ENCODE measurements at places on chromosomes 7 and 10.

- no peak for DNase-seq
These were observed 15.6 kb downstream of the SUFU start for GRCh38 chr10:102519246-102519825.

DNA sequence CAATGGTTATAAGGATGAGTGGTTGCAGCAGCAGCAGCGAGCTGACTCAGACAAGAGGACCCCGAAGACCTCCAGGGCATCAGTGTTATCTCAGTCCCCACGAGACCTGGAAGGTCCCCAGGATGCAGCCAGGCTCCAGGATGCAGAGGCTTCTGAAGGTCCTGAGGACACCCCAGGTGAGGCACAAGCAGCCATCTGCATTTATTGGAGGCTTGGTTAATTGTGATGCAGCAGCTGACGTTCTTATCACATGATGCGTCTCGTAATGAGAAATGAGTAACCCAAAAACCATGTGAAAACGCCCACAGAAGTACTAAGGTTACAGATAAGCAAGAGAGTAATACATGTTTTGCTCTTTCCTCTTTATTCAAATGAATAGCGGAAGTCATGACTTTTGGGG, 17.4 kb downstream of the C7orf57 start:
- DNase-seq, result no peak

GRCh38 chr10:4022473-4022872, 237.5 kb upstream of the KLF6 start:
- DNase-seq, result no peak

DNA sequence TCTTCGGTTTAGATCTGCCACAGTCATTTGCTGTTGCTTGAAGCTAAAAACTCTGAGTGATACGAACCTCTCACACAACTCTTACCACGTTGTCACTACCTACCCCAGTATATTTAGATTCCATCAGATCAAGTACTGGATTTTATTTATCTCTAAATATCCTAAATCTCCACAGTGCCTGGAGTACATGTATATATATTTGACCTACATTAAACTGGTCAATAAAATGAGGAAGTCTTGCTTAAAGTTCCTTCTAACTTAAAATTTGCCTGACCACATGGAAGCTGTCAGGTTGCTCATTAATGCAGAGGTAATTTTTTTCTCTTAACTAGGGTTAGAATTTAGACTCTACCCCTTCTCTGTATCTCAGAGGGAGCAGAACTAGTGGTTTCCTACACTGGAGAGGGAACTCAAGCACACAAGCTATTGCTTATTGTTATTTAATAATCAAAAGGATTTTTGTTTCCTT, 3.1 kb upstream of the MACC1 start:
- no peak for DNase-seq

GRCh38 chr7:91436655-91437054, 172.4 kb downstream of the FZD1 start:
- no peak for DNase-seq

DNA sequence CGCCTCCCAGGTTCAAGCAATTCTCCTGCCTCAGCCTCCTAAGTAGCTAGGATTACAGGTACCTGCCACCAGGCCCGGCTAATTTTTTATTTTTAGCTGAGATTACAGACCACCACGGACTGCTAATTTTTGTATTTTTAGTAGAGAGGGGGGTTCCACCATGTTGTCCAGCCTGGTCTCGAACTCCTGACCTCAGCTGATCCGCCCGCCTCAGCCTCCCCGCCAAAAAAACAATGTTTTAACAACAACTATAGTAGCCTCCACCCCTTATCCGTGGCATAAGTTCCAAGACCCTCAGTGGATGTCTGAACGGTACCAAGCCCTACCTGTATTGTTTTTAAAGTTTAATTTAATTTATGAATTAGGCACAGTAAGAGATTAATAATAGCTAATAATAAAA, 48.2 kb downstream of the GNA12 start:
- DNase-seq, result no peak

DNA sequence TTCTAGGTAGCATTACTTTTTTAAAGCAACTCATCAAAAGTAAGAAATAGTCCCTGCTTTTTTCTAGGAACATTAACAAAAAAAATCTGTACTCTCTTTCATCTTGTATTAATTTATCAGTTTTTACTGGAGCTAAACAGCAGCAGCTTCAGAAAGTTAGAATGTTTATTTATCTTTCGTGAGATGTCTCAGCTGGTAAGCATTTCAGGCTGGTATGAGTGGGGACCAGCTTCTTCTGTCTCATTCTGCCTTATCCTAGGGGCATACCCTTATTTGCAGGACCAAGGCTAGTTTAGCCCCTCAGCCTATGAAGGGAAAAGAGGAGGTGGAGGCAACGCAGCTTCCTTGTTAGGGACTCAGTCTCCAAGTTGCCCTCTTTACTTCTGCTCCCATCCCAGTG, 35.1 kb downstream of the LANCL2 start:
- no peak for DNase-seq

DNA sequence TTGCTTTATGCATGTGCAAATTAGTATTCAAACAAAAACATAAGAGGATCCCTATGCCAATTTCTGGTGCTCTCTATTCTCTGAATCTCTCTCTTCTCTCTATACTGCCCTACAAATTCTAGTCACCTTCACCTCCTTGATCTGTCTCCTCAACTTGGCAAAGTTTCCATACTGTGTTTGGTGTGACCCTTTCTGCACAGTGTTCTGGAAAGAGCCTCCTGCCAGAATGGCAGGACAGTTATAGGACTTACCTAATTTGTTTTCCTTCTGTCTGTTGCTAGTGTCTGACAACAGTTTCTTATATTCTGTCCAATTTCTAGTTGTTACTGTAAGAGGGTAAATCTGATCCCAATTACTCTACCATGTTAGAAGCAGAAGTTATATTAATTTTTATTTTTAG, 34.3 kb downstream of the MAPK8 start:
- DNase-seq, result no peak

DNA sequence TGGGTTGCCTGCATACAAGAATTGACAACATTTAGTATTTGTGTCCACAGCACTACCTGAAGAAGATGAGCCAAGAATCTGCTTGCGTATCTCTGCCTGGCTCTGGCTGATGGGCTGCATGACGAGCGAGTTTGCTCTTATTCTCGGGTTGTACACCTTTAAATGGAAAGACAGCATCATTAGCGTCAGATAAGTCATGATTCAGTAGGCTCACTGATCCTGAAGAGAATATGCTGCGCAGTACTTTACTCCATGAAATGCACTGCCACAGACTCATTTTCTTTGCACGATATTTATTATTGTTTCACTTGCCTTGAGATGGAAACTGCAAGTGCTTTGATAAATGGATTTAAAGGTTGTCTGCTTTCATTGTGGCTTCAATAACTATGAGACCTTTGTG, 28.6 kb downstream of the DHX32 start:
- no peak for DNase-seq

GRCh38 chr10:77296534-77297392, 340.8 kb downstream of the KCNMA1 start:
- DNase-seq, result no peak

- DNase-seq, result no peak
These were observed 207.2 kb downstream of the DPP6 start for GRCh38 chr7:154259396-154259795.

DNA sequence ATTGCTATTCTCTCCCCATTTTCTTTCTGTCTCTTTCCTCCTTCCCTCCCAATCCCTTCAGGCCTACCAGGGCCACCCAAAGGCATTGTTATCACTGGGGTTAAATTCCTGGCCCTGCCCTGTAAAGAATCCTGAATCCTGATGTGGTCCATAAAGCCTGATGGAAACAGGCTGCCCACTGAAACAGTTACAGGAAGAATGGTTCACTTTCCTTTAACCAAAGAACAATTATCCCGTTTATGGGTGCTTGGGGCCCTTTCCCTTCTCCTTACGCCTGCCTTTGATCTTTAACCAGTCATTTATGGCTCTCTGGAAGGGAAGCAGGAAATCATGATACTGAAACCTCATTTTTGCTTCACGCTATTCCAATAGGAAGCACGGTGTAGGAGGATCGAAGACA, 273.1 kb upstream of the NEBL start:
- DNase-seq, result no peak

- no peak for DNase-seq
These were observed 663.6 kb downstream of the PARD3 start for GRCh38 chr10:34151481-34151880.
